Activated naive CD8-positive, alpha-beta T cell treated with anti-CD3 and anti-CD28 coated beads for 36 hours (primary cell): ENCODE measurements at places on chromosomes 12 and 14. TPM values are rescaled to one million over a fixed set of nuclear protein-coding genes. Genes with fewer than 3 reads are reported as not detected.

DNA sequence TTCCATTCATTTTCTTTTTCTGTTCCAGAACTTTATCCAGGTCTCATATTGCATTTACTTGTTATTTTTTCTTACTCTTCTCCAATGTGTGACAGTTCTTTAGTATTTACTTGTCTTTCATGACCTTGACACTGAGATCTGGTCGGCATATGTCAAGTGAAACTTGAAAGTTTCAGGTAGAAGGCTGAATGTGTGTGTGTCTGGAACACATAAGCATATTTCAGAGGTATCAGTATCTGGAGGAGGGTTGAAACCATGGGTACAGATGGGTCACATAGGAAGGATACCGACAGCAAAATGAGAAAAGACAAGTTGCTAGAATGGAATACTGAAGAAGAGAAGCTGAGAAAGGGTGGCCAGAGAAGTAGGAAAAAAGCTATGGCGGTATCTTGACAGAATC lies 22.5 kb upstream of the PTGDR start:
- no peak overlapping the region for H3K27ac ChIP-seq
- H3K27me3 ChIP-seq = no peaks in the 10 kb centered on the region
- DNase-seq = no peak
- peaks cover 21% of the 10 kb centered on the region for H3K4me1 ChIP-seq
- no peak overlapping the region for H3K4me3 ChIP-seq
- no peaks in the 10 kb centered on the region for H3K36me3 ChIP-seq

DNA sequence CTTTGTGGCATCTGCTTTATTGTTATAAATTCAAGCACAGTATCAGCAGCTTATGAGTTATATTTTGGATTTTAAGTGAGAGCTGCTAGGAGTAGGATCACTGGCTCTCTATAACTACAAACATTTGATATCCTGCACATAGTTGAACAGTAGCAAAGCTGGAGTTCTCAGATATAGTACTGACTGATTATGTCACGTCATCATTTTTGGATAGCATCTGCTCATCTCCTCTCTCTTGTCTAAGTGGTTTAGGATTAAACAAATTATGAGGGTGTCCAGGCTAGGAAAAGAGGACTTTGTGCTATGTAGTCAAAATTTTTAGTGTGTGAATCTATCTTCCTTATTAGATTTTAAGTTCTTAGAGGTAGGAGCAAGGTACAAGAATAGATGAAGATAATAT lies 18.4 kb downstream of the PPP4R4 start:
- no peaks in the 10 kb centered on the region for H3K4me1 ChIP-seq
- no peak overlapping the region for H3K4me3 ChIP-seq
- no peak overlapping the region for H3K27ac ChIP-seq
- DNase-seq = no peak
- peaks cover 3% of the 10 kb centered on the region for H3K36me3 ChIP-seq

DNA sequence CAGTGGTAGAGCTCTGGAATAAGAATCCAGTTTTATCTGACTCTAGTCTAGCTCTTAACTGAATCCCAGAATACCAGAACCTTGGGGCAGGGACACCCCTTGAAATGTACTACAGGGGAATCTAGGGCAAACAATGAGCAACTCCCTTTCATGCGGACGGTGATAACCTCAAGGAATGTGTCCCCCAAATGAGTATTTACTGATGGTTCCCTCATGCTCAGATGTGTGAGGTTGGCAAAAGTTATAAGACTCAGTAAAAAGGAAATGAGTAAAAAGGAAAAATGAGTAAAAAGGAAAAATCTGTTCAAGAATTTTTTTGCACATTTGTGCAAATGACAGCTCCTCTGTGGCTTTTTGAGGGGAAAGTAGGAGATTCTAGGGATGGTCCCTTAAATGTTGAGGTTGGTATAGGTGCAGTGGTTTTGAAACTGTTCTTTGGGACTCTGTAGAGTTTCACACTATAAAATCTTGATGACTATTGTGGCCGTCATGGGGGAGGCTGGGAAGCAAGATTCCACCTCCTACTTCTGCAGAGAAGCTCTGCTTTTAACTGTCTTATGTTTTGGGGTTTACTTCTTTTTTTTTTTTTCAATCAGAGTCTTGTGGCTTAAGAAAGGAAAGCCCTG lies 58.6 kb downstream of the NRXN3 start:
- H3K4me1 ChIP-seq = no peaks in the 10 kb centered on the region
- no peak overlapping the region for H3K4me3 ChIP-seq
- no peaks in the 10 kb centered on the region for H3K36me3 ChIP-seq
- H3K27me3 ChIP-seq = peaks cover 9% of the 10 kb centered on the region

GRCh38 chr12:119181944-119182343 lies 3.2 kb downstream of the HSPB8 start:
- H3K4me3 ChIP-seq = no peak overlapping the region
- H3K27ac ChIP-seq = no peak overlapping the region
- no peaks in the 10 kb centered on the region for H3K36me3 ChIP-seq
- H3K4me1 ChIP-seq = no peaks in the 10 kb centered on the region

- H3K27ac ChIP-seq = no peak overlapping the region
- no peaks in the 10 kb centered on the region for H3K4me1 ChIP-seq
- H3K27me3 ChIP-seq = no peaks in the 10 kb centered on the region
- no peak overlapping the region for H3K4me3 ChIP-seq
These were observed 72.9 kb downstream of the TRAFD1 start for GRCh38 chr12:112198120-112198733.

GRCh38 chr12:16347391-16348298 lies at the start of gene MGST1:
TSS of gene MGST1 (plus strand) at chr12:16347645. CDS start at chr12:16354253, 6,608 bp downstream.
- no peak within 1 kb of the TSS for H3K4me3 ChIP-seq
- no peaks in the 10 kb centered on the region for H3K4me1 ChIP-seq
- no peaks in the 10 kb centered on the region for H3K36me3 ChIP-seq
- DNase-seq = no peak

DNA sequence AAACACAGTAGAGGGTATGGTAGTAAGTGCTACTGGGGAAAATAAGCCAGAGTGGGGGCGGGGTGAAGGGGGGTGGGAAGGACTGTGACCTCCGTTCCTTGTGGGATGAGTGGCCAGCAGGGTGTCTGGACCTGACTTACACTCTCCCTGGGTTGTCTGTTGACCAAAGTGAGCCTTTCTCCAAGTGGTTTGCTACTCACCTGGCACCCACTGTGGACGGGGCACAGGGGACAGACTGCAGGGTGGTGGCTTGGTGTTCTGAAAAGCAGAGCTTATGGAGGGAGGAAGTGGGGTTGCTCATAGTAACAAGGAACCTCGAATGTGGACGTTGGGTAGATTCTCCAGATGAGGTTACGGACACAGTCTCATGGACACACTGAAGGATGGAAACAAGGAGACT lies 94.4 kb upstream of the VRK1 start:
- H3K4me3 ChIP-seq = no peak overlapping the region
- peaks cover 15% of the 10 kb centered on the region for H3K27me3 ChIP-seq
- H3K36me3 ChIP-seq = no peaks in the 10 kb centered on the region
- no peak for DNase-seq
- H3K27ac ChIP-seq = no peak overlapping the region

GRCh38 chr12:38528527-38528926 lies 212.0 kb downstream of the ALG10B start:
- H3K27me3 ChIP-seq = no peaks in the 10 kb centered on the region
- DNase-seq = no peak
- no peaks in the 10 kb centered on the region for H3K36me3 ChIP-seq
- H3K4me1 ChIP-seq = no peaks in the 10 kb centered on the region

- H3K4me3 ChIP-seq = no peak overlapping the region
- peaks cover 6% of the 10 kb centered on the region for H3K27me3 ChIP-seq
- H3K36me3 ChIP-seq = no peaks in the 10 kb centered on the region
- H3K4me1 ChIP-seq = no peaks in the 10 kb centered on the region
- no peak for DNase-seq
These were observed 84.1 kb downstream of the CACNA1C start for GRCh38 chr12:2136901-2137300.

DNA sequence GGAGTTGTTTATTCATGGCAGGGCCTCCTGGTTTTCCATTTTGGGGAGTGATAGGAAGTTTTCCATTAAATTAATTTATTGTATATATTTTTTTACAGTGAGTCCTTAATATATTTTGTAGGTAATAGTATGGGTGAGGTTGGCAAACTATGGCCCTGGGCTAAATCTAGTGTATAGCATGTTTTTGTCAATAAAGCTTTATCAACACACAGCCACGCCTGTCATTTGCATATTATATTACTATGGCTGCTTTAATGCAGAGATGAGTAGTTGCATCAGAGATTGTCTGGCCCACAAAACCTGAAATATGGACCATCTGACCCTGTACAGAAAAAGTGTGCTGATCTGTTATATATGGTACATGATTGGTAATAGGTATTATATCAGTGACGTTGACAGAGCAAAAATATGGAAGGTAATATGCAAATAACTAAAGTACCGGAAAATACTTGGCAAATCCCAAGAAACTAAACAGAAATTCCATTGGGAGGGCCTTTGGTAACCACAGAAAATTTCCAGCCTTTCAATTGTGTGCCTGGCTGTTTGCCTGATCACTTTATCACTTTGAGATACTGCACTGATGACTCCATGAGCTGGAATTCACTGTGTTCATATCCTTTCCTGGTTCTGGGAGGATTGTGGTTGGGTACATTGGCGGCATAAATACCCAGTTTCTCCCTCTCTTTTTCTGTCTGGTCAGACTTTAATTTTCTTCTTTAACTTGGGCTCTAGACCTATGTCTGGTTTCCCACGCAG lies 61.7 kb upstream of the RFLNA start:
- no peak for DNase-seq
- no peaks in the 10 kb centered on the region for H3K36me3 ChIP-seq
- H3K27ac ChIP-seq = no peak overlapping the region
- no peaks in the 10 kb centered on the region for H3K4me1 ChIP-seq

GRCh38 chr12:67271976-67272375 lies 2.8 kb downstream of the CAND1 start:
- H3K27ac ChIP-seq = no peak overlapping the region
- no peak for DNase-seq
- H3K36me3 ChIP-seq = peaks cover 45% of the 10 kb centered on the region

GRCh38 chr12:78232756-78233155 lies 402.1 kb downstream of the NAV3 start:
- no peak overlapping the region for H3K4me3 ChIP-seq
- H3K36me3 ChIP-seq = no peaks in the 10 kb centered on the region
- H3K27me3 ChIP-seq = no peaks in the 10 kb centered on the region
- no peak for DNase-seq
- H3K4me1 ChIP-seq = no peaks in the 10 kb centered on the region

GRCh38 chr14:92325835-92326234 lies 2.9 kb downstream of the SLC24A4 start:
- H3K27ac ChIP-seq = no peak overlapping the region
- H3K27me3 ChIP-seq = peaks cover 65% of the 10 kb centered on the region
- H3K36me3 ChIP-seq = no peaks in the 10 kb centered on the region
- H3K4me1 ChIP-seq = peaks cover 4% of the 10 kb centered on the region
- no peak overlapping the region for H3K4me3 ChIP-seq

DNA sequence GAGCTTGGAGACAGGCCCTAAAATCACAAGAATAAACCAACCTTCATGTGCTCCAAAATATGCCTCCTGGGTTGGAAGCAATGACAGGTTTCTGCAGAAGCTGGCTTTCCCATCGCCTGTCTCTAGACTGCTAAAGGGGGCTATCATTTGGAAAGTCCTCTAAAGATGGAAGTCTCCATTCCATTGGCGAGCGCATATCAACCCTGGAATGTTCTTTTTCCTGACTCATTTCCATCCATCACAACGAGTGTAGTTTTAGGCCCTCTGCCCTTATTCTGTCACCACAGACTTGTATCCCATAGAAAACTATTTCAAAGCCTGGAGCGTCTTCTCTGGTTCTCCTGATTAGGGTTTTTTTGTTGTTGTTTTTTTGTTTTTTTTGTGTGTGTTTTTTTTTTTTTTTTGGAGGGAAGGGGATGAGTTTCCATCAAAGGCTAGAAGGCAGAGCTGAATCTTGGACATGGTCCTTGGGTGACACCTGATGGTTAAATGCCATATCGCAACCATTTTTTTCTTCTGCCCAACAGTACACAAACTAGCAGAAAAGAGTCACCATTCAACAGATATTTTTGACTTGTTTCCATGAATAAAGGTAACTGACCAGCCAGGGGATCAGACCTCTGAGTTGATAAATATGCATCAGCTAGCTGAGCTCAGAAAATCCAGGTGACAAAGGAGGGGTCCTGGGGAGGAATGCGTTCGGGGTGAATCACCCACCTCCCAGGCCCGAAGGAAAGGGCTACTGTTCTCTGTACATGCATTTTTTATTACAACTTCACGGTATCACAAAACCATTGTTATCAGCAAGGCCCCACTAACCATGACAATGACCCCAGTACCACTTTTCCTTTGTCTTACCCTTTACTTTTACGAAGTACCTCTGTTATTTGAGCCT lies 40.5 kb downstream of the KCNA5 start:
- DNase-seq = no peak
- H3K27ac ChIP-seq = no peak overlapping the region
- H3K27me3 ChIP-seq = no peaks in the 10 kb centered on the region
- H3K4me1 ChIP-seq = no peaks in the 10 kb centered on the region

- peaks cover 15% of the 10 kb centered on the region for H3K36me3 ChIP-seq
- H3K4me1 ChIP-seq = peaks cover 65% of the 10 kb centered on the region
- H3K27ac ChIP-seq = peak overlapping the region; percentile 99
These were observed 64.8 kb upstream of the PTGR2 start for GRCh38 chr14:73786636-73787485.

FAIM2 gene
- 0.08 TPM for total RNA-seq

LETMD1 gene
- 67.2 TPM for total RNA-seq

ENDOU gene
- total RNA-seq = not detected
